ENCODE measurements at places on chromosomes 7 and 10.

DNA sequence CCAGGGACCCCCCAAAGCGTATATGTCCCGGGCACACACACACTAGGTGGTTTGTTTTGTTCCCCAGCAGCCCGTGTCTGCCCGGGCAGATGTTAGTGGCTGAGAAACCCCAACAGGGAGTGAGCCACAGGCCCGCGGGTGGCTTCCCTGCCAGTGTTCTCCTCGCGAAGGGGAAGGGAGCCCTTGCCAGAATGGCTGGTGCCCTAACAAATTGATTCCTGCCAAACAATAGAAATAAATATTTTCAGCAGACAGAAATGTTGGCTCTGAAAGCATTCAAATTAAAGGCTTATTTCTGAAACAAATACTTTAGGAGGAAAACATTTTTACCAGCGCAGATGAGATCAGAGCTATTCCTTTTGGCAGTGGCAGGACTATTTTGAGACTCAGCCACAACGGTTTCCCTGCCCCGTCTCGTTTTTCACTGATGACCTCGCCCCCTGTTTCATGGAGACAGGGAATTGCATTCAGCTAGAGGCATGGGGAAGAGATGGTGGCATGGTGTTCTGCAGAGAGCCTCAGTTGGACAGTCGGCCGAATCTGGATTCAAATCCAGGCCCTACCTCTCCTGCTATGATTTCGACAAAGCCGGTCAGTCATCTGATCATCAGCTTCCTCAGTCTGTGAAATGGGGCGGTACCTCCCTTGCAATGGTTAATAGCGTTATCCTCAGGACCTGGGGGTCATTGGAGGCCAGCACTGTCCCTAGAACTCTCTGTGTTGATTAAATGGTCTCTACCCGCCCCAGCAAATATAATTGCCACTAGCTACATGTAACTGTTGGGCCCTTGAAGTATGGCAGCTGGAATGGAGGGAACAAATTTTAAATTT lies 84.5 kb downstream of the CUX1 start:
- DNase-seq, result no peak

DNA sequence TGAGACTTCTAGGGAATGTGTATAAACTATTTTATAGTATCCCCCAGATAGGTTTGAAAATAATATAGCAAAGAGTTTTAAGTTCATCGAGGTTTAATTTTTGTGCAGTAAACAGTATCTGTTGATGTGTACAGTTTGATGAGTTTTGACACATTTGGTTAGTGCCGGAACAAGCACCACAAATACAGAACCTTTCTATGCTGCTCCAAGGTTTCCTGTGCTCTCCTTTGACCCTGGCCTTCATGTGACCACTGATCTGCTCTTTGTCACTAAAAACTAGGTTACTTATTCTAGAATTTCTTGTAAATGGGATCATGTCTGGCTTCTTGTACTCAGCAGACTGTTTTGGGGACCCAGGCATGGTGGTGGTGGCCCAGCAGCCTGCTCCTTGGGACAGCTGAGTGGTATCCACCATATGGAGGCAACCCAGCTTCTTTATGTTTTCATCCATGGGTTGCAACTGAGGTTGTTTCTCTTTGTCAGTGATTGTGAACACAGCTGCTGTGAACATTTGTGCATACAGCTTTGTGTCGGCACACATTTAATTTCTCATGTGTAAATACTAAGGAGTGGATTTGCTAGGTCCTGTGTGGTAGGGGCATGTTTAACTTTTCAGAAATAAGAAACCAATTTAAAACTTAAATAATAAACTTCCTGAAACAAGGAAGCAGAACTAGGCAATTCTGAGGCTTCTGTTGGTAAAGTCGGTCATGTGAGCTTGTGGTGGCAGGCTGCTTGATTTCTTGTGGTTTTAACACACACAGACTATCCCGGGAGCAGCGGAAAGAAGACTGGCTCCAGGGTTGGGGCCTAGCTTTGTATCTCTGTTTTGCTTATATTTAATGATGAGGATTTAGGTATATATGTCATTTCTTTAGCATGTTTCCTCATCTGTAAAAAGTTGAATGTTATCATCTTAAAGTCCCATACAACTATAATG lies 219.4 kb downstream of the ABCA13 start:
- no peak for DNase-seq

GRCh38 chr7:15130666-15131541 lies 228.4 kb upstream of the DGKB start:
- no peak for DNase-seq

GRCh38 chr7:132154248-132154647 lies 422.0 kb downstream of the PLXNA4 start:
- no peak for DNase-seq

DNA sequence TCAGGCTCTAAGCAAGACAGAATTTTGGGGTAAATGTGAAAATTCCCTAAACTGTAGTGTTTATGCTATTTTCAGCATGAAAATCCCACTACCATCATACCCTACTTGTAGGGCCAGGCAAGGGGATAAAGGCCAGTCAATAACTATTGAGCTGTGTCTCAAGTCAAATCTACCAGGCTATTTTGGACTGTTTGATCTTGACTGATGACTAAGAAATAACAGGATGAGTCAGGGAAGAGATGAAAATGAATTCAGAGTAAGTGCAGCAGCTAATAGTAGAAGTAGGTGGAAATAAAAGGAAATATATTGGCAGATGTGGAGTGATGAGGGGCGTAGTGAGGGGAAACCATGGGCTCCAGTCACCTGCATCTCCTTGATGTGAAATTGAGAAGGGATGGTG lies 225.8 kb upstream of the PHYHIPL start:
- peak; percentile 16 for DNase-seq

- no peak for DNase-seq
Observed at GRCh38 chr7:31860925-31861324, 173.9 kb downstream of the PPP1R17 start.

DNA sequence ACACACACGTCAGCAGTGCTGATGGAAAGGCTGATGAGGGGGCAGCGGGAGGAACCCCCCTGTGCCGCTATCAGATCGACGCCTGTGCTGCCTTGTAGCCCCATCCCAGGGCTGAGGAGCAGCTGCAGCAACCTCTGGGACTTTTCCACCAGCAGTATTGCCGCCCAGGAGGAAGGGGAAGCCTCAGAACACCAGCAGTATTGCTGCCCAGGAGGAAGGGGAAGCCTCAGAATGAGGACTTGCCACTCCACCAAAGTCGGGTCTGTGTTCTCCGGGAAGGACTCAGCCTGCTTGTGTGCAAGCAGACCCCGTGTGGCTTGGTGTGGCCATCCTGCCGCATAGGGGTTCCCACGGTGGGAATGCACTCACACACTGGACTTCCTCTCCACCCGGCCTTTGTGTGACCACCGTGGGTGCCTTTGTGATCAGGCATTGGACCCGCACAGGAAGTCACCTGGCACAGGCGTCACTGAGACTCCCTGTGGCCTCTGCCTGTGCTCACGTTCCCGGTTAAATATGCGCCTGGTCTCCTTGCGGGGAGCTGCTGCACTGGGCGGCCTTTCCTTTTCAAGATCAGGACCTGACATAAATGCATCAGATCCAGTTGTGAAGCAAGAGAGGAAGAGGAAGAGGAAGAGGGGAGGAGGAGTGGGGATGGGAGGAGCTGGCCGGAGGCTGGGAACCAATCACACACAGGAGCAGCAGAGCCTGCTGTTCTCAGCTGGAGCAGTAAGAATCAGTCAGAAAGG lies 248.5 kb downstream of the DNAJB6 start:
- no peak for DNase-seq
